ENCODE measurements at places on chromosomes 3 and 15. TPM values are rescaled to one million over a fixed set of nuclear protein-coding genes. Genes with fewer than 3 reads are reported as not detected.

The TRH gene
- 6.5 TPM for total RNA-seq

The CFAP92 gene
- total RNA-seq, result 7.5 TPM

The CLASP2 gene
- total RNA-seq, result 26.9 TPM

The HYAL1 gene
- 0.27 TPM for total RNA-seq

DNA sequence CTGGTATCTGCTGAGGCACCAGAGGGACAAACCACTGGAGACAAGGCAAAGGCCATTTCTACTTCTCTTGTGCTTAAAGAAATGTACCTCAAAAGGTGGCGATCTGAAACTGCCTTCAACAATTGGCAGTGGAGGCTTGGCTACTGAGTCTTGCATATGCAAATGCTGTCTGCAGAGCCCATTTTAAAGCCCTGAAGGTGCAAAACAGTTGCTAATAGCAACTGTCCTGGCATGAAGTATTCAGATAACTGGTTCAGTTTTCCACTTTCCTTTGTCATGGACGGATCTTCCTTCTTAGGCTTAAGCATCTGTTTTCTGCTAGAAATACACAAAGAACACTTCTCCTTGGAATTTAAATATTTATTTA is 71.4 kb upstream of the PSMD6 start:
- no peak for DNase-seq

DNA sequence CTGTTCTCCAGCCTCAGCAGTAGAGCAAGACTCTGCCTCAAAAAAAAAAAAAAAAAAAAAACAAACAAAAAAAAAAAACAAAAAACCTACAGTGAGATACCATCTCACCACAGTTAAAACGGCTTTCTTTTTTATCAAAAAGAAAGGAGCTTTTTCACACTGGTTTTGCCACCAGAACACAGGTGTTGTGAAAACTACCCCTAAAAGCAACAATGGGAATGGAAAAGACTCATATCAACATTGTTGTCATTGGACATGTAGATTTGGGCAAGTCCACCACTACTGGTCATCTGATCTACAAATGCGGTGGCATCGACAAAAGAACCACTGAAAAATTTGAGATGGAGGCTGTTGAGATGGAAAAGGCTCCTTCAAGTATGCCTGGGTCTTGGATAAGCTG is 24.8 kb upstream of the SLC25A38 start:
- DNase-seq, result no peak

- DNase-seq, result no peak
Measured at GRCh38 chr3:100358413-100358812, 23.9 kb downstream of the NIT2 start.

- DNase-seq, result no peak
Measured at GRCh38 chr15:64749999-64750657, 25.3 kb downstream of the RBPMS2 start.

DNA sequence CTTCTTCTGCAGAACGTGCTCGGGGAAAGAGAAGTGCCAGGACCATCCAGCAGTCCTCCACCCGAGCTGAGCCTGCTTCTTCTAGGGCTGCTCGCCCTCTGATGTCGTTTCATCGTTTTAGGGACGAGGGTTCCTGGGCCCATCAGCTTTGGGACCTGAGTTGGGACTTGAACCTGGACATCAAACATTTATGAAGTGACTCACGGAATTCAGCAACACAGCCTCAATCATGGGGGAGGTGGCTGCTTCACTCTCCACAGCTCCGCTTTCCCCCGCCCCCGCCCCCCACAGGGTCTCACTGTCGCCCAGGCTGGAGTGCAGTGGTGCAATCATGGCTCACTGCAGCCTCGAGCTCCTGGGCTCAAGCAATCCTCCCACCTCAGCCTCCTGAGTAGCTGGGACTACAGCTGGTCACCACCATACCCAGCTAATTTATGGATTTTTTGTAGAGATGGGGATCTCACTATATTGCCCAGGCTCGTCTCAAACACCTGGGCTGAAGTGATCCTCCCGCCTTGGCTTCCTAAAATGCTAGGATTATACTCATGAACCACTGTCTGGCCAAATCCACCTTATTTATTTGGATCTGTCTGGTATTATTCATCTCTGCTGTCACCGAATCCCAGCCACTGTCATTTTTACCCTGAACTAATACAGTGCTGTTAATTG is 725 bp upstream of the SCAMP2 start:
- DNase-seq, result no peak

- DNase-seq, result no peak
Measured at GRCh38 chr3:189680723-189681122, 49.5 kb downstream of the TP63 start.

DNA sequence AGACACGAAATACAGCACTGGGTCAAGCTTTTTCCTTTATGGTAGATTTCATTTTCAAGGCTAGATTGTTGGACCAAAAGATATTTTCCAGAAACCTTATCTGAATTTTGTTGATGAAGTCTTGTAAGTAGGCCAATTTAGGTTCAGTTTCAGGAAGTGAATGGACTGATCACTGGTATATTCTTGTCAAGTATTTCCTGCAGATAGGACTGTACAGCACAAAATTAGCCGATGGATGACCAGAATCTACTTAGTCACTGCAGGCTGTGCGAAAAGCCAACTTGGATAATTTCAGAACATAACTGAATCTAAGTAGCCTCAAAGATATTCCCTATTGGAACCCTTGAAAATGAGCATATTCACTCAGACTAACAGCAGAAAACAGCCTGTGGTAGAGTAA is 206.5 kb downstream of the NR1D2 start:
- no peak for DNase-seq

- DNase-seq, result no peak
Measured at GRCh38 chr3:37979541-37980461, 10.8 kb upstream of the VILL start.

- DNase-seq, result no peak
Measured at GRCh38 chr3:129996073-129996472, 21.6 kb downstream of the TRH start.

GRCh38 chr3:160163229-160163878 is 61.9 kb upstream of the C3orf80 start:
- no peak for DNase-seq

- no peak for DNase-seq
Measured at GRCh38 chr3:192133271-192133670, 594.1 kb downstream of the FGF12 start.

- no peak for DNase-seq
Measured at GRCh38 chr15:81856001-81856633, 189.7 kb downstream of the MEX3B start.

DNA sequence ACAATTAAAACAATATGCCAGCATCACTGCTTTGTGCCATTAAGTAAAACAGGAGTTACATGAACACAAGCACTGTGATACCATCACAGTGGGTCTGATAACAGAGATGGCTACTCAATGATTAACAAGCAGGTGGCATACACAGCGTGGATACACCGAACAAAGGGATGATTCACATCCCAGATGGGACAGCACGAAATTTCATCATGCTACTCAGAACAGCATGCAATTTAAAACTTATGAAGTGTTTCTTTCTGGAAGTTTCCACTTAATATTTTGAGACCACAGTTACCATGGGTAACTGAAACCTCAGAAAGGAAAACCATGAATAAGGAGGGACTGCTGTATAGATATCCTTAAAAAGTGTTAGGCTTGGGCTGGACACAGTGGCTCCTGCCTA is 44.5 kb downstream of the SLC24A1 start:
- no peak for DNase-seq

Measured in hematopoietic multipotent progenitor cell (in vitro differentiated cells).